ENCODE measurements at places on chromosomes 16 and 17. TPM values are rescaled to one million over a fixed set of nuclear protein-coding genes. Genes with fewer than 3 reads are reported as not detected.

DNA sequence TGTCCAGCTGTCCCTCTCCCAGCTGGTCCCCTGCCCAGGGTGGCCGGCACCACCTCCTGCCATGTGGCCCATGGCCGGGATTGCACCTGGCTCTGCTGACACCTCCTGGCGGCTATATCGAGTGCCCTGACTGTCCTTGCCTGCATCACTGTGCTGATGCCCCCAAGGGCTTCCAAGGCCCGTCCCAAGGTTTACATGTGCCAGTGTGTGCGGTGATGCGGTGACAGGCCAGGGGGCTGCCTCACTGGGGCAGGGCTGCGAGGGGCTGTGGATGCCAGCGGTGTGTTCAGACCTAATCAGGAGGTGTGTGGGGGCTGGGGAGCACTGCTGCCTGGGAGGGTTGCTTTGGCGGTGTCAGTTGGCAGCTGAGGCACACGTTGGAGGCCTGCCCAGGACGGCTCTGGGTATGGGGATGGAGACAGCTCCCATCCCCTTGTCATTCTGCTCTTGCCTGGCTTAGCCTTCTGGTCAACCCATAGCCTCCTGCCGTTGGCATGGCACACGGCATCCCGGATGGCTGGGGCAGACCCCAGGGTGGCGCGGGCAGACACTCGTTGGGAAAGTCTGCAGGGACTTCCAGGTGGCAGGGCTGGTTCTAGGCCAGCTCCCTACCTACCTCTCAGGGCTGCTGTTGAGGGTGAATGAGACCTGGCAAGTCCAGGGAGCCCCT is 5.5 kb downstream of the MAP2K3 start:
- DNase-seq, result peak; percentile 48

DNA sequence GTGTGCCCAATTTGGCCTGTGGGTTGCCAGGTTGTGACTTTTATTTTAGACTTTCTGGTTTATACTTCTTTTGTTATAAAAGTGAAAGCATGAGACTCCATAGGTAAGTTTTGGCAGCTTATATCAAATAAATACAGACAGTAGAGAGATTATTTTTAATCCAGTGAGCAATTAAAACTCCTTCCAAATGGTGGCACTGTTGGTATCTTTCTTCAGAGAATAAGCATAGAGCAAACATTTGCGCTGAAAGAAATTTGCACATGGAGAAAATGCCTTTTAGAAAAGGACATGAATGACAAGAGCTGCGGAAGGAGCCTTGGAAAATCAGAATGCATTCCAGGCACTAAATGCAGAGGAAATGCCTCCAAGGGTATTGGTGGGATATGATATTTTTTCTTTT is 46.1 kb upstream of the DNAJA2 start:
- DNase-seq, result no peak

DNA sequence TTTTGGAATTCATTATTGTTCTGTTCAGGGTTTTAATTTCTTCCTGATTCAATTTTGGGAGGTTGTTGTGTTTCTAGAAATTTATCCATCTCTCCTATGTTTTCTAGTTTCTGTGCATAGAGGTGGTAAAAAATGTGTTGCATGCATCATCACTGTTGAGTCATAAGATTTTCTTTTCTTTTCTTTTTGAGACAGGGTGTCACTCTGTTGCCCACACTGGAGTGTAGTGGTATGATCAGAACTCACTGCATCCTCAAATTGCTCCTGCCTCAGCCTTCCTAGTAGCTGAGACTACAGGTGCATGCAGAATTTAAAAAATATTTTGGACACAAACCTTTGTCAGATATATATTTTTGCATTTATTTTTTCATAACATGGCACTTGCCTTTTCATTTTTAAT is 184.8 kb downstream of the BCAS3 start:
- DNase-seq, result no peak

GRCh38 chr17:79189305-79189704 is 114.7 kb downstream of the ENGASE start:
- no peak for DNase-seq

DNA sequence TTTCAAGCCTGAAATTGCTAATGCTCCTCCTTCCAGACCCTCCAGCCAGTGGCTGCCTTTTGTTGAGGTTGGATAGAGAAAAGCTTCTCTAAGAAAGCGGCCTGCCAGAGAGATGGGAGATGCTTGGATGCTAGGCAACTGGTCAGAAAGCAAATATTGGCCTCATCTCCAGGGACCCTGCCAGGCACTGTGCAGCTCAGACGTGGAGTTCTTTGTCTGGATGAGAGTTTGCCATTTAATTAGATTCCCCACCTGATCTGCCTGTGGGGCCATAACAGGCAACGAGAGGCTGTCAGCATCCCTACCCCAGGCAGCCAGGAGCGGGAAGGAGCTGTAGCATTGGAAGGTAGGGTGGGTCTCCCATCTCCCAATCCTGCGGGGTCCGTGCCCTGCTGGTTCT is 52.7 kb downstream of the ASIC2 start:
- DNase-seq, result no peak

Gene IL21R
- total RNA-seq, result 0.04 TPM

- DNase-seq, result no peak
Observed at GRCh38 chr17:39939106-39939505, 11.6 kb downstream of the LRRC3C start.

GRCh38 chr16:67356396-67356795 is 29.8 kb downstream of the LRRC36 start:
- no peak for DNase-seq

- no peak for DNase-seq
Observed at GRCh38 chr17:60631119-60631518, 31.1 kb downstream of the PPM1D start.

Gene CTRB1
- total RNA-seq, result 0.75 TPM

GRCh38 chr17:63649813-63650212 is 27.6 kb downstream of the MAP3K3 start:
- DNase-seq, result peak; percentile 30

- peak; percentile 85 for DNase-seq
Observed at GRCh38 chr17:2136241-2136640, 81.3 kb downstream of the HIC1 start.

GRCh38 chr17:61443475-61443882 is 8.7 kb upstream of the TBX4 start:
- DNase-seq, result peak; percentile 79

Gene TBC1D26
- total RNA-seq, result 0.31 TPM

Gene GAST
- not detected for total RNA-seq

DNA sequence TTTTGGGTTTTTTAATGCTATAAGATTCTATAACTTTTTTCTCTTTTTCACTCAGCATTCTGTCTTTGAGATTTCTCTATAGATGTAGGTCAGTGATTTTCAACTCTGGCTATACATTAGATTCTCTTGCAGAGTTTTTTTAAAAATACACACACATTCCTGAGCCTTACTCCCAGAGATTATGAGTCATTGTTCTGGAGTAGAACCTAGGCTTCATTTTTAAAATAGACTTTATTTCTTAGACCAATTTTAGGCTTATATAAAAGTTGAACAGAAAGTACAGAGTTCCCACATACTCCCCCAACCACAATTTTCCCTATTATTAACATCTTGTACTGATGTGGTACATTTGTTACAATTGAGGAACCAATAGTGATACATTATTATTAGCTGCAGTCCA is 63.3 kb downstream of the CYB561 start:
- DNase-seq, result no peak

DNA sequence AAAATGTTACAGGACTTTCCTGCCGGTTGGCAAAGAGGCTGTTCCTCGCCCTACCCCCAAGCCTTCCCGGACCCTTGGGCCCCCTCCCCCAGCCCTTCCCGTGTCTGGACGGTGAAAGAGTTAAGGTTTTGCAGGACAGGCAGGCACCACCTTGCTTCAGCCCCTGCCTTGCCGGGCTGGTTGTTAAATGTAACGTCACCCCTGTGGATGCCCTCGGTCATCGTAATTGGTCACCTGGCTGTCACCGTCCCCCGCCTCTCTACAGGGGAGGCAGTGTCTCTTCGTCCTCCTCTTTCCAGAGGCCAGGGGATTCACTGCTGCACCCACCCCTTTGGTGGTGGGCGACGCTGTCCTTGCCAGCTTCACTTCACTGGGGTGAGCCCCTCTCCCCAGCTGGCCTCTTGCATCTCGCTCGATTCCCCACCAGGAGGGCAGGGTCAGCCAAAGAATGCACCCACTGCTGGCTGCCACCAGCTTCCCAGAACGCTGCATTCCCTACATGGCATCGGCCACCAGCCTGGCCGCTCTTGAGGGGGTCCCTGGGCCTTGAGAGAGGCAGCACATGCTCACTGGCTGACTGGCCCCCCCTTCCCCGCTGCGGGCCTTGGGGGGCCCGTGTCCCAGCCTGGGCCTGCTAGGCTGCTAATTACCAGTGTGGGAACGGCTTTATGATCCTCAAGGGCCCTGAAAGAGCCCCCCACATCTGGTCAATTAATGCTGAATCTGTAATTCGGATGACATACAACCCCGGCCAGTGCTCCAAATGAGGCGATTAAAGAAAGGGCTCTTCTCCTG is 25.2 kb upstream of the GSE1 start:
- no peak for DNase-seq

Gene FHOD1
- total RNA-seq, result 9.7 TPM

Gene DHX58
- 8.1 TPM for total RNA-seq

- DNase-seq, result no peak
Observed at GRCh38 chr16:3243882-3244281, 8.9 kb upstream of the ZNF200 start.

Gene SRR
- 12.4 TPM for total RNA-seq

Gene KIF18B
- total RNA-seq, result 1.9 TPM

DNA sequence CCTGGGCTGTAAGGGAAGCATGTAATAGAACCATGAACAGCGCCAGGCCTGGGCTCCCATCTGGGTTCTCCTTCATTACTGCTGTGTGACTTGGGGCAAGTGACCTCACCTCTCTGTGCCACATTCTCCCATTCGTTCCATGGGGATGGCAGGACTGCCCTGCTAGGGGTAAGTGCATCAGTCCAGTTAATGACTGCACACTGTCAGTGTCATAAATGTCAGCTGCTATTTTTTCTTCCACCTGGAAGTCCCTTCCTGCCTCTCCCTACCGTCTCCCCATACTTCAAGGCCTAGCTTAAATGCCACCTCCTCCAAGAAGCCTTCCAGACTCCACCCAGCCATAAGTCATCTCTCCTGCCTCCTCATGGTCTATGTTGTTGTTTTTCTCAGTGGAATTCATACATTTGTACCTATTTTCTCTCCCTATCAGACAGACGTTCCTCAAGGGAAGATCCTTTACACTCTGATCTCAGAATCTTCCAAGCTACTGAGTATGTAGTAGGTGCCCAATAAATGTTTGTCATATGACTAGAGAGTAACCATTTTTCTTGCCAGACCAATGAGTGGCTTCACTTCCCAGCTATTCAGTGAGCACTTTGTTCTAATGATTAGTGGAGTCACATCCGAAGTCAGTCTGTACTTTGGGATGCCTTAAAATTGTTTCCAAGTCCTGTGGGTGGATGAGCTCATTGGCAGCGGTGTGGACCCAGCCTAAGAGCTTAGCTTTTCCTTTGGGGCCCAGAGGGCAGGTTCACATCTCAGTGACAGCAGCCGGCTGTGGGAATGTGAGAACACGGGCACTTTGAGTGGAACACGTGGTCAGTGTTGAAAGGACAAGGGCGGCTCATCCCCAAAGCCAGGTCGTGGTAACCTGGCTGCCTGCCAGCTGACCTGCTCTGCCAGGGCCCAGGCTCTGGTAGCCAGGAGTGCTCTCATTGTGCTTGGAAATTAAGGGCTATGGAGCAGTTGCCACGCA is 147.5 kb upstream of the GSE1 start:
- peak; percentile 76 for DNase-seq

Gene CBLN1
- 1.5 TPM for total RNA-seq

DNA sequence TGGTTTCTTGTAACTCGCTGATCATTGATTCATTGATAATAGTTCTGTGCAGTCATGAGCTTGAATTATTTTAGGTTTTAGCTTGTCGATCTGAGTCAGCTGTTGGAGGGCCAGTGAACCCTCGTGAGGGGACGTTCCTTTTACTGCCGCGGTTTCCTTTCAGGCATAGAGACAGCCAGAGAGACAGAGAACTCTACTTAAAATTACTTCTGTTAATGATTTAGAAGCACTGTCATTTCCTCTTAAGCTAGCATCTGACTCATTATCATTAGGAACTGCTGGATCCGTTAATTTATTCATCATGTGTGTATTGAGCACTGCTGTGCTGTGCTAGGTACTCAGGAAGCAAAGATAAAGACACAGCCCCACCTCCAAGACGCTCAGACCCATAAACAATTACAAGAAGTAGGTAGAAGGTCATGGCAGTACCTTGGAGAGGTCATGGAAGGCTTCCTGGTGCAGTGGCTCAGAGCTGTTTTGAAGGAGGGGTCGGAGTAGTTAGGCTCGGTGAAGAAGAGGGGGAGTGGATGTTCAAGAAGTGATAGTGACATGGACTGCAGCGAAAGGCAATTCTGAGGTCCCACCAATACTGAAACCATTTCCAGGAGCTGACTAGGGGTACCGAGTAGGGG is 3.3 kb downstream of the PGS1 start:
- DNase-seq, result no peak

DNA sequence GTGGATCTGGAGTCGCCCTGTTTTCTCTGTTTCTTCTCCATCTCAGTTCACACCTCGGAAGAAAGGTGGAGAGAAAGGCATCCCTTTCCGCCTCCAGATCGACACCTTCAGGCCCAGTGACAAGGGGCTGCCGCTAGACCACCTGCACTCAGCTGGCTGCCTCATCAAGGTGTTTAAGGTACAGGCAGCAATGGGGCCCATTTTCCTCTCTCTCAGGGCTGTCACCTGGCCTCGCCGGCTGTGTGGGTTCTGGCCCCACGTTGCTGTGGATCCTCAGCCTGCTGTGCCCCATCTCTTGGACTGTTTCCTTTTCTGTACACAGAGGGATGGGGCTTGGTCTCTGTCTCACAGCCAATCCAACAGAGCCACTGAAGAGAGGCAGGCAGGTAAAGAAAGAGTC is 17.4 kb upstream of the STAC2 start:
- DNase-seq, result no peak

DNA sequence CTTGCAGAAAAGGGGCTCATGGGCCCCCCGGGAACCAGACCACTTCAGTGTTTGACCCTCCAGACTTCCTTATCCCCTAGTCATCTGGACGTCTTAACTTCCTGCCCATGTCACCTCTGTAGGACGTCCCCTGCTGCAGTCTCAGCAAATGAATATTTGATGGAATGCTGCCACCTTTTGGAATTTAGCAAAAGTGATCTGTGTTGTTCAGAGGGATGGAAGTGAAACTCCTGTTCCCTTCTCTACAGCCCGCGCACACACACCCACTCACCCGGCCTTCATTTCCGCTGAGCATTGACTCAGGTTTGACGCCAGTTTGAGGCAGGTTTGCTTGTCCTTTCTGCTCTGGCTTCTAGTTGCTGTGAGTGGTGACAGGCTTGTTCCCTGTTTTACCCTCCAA is 507.2 kb upstream of the EEF2KMT start:
- peak; percentile 16 for DNase-seq

Gene KRTAP1-3
- total RNA-seq, result not detected

Data from muscle of leg (tissue), 16 donors.